Cardiac fibroblast (primary cell): ENCODE measurements at places on chromosomes 2 and 18.
A peak's percentile ranks its signal among the peaks of the same experiment; 100 is the strongest.

GRCh38 chr2:18927525-18928232 is 338.3 kb upstream of the NT5C1B start:
- no peak for DNase-seq

GRCh38 chr18:23058746-23059415 is 76.4 kb upstream of the CABLES1 start:
- DNase-seq = no peak

GRCh38 chr2:101253013-101253702 is 472 bp downstream of the CNOT11 start:
- DNase-seq = peak; percentile 64

GRCh38 chr2:51027968-51028367 is 4.0 kb downstream of the NRXN1 start:
- DNase-seq = no peak

GRCh38 chr2:33069894-33070651 is 123.3 kb downstream of the LTBP1 start:
- peak; percentile 99 for DNase-seq

DNA sequence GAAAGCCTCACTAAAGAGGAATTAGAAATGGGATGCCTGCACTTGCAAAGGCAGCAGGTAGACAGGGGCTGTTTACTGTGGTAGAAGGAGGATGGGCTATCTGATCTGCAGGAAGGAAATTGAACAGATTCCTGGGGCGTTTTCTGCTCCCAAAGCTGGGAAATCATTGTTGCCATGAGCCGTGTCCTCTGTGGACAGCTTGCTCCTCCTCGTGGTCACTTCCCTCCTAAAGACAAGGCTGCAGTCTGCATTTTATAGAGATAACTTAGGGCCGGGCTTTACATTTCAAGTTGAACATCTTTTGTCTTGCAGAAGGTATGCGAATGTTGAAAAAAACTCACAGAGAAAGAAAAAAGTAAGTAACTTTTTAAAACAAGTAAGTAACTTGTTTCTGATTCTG is 50.9 kb downstream of the DCDC2C start:
- DNase-seq = no peak

GRCh38 chr2:233807215-233807865 is 29.2 kb downstream of the MROH2A start:
- no peak for DNase-seq

DNA sequence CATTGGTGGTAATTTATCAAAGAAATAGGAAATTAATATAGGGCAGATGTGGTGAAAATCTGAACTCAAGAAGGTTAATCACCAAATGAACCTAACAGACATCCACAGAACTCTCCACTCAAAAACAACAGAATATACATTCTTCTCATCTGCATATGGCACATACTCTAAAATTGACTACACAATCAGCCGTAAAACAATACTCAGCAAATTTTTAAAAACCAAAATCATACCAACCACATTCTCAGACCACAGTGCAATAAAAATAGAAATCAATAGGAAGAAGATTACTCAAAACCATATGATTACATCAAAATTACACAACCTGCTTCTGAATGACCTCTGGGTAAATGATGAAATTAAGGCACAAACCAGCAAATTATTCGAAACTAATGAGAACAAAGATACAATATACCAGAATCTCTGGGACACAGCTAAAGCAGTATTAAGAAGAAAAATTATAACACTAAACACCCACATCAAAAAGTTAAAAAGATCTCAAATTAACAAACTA is 31.0 kb downstream of the RBM43 start:
- DNase-seq = no peak

- no peak for DNase-seq
Observed at GRCh38 chr18:21183670-21184069, 58.4 kb upstream of the GREB1L start.

GRCh38 chr2:65228263-65228750 is 676 bp downstream of the ACTR2 start:
- peak; percentile 54 for DNase-seq

- DNase-seq = peak; percentile 42
Observed at GRCh38 chr2:68987021-68987503, 12.6 kb downstream of the GKN1 start.

DNA sequence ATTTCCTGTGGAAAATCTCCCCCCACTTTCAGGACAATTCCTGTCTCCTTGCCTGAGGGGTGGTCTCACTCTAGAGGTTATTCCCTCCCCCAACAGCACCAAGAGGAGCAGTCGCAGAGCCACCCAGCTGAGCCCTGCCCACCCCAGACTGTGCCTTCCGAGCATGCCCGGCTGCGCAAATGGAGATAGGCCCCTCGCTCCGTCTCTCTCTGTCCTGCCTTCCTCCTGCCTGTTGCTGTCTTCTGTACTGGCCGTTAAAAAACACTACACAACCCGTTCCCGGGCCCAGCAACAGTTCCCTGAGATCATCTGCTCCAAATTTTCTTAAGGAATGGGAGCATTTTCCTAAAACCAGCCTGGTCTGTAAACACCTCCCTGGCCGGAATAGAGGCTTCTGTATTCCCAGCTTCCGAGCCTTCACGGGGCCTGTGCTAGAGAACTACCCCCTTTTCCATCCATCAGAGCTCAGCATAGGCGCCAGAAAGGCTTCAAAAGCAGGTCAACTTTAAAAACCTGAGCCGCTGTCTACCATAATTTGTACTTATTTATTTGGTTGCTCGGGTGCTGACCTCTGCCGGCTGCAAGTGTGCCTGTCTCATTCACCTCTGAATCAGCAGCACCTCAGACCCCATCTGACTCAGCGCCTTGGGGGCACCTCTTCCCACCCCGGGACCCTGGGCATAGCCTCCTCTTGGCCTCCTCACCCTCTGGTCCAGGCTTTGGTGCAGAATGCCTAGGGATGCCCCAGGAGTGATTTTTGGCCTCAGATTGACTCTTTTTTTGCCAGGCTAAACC is 159.4 kb downstream of the PXDN start:
- peak; percentile 6 for DNase-seq

GRCh38 chr18:57466745-57467409 is 31.7 kb downstream of the ONECUT2 start:
- DNase-seq = no peak

- peak; percentile 87 for DNase-seq
Observed at GRCh38 chr18:10051877-10052631, 138.2 kb downstream of the VAPA start.

GRCh38 chr18:78699499-78699898 is 280.1 kb upstream of the SALL3 start:
- DNase-seq = no peak

- DNase-seq = no peak
Observed at GRCh38 chr2:44237221-44237620, 38.1 kb upstream of the SLC3A1 start.

- DNase-seq = peak; percentile 98
Observed at GRCh38 chr2:223469270-223470046, 132.7 kb downstream of the SCG2 start.

- no peak for DNase-seq
Observed at GRCh38 chr2:208366215-208367127, 40.1 kb upstream of the PTH2R start.

DNA sequence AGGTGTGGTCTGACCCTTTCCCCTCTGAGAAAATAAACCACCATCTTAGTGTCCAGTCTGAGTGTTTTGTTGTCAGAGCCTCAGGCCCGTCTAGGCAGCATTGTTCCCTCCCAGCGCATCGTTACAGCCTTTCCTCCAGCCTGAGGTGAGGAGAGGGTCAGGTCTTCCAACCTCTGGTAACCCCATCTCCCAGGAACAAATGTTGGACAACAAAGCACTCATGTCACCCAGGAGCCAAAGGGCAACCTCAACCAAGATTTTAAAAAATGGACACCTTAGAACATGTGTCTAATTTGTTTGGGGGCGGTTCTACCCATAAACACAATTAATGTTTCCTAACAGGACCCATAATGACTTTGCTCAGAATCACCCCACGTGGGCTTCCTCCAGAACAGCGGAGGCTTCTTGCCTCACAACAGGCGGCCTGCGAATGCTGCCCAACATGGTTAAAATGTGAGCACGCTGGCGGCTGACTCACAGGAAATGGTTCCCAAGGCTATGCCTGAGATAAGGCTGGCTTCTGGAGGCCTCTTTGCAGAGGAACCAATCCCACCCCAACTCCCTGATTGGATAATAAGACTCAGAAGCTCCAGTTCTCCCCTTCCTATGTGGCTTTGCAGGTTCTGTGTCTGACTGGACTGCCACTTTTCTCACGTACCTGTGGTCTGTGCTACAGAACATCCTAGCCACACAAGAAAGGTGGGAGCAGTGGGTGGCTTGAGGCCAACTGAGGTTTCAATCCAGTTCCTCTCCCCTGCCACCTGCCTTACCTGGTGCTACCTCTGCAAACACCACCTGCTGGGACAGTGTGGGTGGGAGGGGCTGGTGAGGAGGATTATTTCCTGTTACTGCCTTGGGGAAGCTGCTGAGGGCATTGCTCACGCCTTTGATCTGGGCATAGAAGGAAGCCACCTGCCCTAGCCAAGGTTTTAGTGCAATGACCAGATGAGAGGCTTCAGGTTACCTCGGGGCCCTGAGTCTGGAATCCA is 108.8 kb downstream of the B3GNT2 start:
- peak; percentile 97 for DNase-seq

DNA sequence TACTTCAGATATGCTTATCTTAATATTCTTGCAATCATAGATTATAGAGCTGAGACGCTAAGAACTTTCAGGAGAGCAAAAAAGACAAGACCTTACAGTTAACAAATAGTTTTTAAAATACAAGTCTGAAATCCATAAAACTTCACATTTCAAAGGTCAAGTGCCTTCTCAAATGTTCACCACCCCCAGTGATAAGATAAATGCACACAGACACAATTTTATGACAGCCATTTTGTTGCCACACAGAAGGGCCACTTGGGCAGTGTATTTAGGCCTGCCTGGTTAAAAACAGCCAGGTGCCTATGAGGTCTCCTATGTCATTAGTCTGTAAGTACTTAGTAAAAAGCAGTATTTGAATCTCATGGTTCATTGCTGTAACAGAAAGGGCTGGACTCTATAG is 8.1 kb upstream of the PSTPIP2 start:
- no peak for DNase-seq

- DNase-seq = no peak
Observed at GRCh38 chr2:5285872-5286769, 406.1 kb upstream of the SOX11 start.

- DNase-seq = no peak
Observed at GRCh38 chr18:37394610-37394965, 171.0 kb downstream of the CELF4 start.

- no peak for DNase-seq
Observed at GRCh38 chr2:238100049-238100820, at the start of gene ESPNL. Gene ESPNL (plus strand): TSS chr2:238100340. CDS start chr2:238100420, 80 bp downstream.

GRCh38 chr2:208363485-208363884 is 43.1 kb upstream of the PTH2R start:
- peak; percentile 61 for DNase-seq

DNA sequence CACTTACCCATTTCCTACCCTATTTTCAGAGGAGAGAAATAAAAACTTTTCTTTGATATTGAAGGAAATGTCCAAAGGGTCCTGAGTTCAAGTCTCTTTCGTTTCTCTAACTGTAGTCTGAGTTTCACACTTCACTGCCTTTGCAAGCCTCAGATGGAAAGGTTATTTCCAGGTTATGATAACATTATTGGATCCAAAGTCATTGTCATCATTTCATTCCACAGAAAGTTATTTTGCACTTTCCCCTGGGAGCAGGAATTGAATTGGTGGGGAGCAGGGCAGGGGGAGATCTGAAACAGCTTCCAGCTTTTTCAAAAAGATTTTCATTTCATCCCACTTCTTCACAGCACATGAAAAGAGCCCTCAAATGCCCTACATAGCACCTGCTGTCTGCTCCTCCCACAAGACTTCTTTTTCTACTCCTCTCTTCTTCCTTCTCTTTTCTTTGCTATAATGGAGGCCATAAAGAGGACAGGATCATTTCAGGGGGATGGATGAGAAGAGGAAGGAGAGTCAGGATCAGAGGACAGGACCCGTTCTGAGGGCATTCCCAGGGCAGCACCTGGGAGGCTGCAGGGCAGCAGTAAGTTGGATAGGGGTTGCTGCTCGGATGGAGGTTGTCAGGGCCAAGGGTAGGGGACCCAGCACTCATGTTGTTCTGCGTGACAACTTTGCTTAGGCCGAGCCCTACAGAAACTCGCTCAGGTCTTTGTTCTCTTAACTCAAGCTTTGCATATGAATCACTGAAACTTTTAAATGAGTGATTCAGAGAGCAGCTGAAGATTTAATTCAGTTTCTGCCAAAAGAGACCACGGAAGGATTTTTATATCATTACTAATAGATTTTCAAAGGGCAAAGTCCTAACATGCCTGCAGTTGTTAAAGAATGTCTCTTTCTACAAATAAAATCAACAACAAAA is 11.4 kb upstream of the GALNT5 start:
- peak; percentile 68 for DNase-seq

DNA sequence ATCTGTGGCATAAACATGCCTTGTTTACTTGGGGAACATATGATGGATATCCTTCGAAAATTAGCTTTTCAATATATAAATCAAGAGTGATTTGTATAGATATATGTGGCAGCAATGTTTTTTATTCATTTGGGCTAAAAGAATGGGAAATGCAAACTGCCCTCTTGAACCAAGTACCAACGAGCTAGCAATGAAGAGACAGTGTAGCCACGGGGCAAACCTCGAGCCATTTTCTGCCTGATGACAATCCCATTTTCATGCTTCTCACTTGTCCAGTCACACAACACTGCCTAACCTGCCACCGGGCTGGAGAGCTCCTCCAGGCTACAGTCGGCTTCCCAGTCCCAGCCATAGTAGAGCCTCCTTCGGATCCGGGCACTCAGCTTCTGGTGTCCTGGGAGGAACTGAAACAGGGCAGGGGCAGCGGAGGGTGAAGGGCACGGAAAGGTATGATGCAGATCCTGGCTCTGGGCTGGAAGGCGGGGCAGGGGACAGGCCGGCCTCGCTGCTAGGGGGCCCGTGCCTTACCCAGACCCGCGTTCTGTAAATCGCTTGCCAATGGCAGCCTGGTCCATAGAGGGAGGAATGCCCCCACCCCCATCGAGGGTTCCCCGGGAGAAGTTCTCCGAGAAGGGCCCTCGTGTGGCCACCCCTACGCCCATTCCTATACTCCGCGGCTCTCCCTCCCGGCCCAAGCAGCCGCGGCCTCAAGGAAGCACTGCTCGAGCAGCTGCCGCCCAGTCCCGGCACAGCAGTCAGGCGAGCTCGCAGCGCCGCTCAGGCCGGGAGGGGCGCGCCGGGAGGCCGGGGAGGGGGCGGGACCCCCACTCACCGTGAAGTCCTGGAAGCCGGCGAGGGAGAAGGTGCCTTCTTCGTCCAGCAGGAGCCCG is 552 bp downstream of the CNPPD1 start:
- DNase-seq = peak; percentile 26

DNA sequence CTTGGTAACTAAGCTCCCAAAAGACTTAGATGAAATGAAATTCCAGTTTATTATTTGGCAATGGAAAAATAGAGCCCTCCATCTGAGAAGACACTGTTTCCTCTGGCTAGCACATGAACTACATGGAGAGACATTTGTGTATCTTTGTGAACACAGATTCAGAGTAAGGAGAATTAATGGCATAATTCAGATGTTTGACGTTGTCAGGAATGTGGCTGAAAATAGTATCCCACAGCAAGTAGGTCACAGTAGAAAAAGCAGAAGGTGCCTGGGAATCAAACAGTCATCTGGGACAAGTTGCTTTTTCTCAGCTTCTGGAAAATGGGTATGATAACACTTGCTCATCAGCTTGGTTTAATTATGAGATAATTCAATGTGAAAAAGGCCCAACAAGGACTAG is 288.6 kb downstream of the PTPRM start:
- no peak for DNase-seq

- DNase-seq = no peak
Observed at GRCh38 chr2:140512106-140512505, 1618.7 kb downstream of the LRP1B start.

GRCh38 chr2:241673797-241674725 is 12.6 kb downstream of the DTYMK start:
- peak; percentile 29 for DNase-seq
